Heart right ventricle (tissue), 16 donors: ENCODE measurements at places on chromosomes 4 and X. TPM values are rescaled to one million over a fixed set of nuclear protein-coding genes. Genes with fewer than 3 reads are reported as not detected.

DNA sequence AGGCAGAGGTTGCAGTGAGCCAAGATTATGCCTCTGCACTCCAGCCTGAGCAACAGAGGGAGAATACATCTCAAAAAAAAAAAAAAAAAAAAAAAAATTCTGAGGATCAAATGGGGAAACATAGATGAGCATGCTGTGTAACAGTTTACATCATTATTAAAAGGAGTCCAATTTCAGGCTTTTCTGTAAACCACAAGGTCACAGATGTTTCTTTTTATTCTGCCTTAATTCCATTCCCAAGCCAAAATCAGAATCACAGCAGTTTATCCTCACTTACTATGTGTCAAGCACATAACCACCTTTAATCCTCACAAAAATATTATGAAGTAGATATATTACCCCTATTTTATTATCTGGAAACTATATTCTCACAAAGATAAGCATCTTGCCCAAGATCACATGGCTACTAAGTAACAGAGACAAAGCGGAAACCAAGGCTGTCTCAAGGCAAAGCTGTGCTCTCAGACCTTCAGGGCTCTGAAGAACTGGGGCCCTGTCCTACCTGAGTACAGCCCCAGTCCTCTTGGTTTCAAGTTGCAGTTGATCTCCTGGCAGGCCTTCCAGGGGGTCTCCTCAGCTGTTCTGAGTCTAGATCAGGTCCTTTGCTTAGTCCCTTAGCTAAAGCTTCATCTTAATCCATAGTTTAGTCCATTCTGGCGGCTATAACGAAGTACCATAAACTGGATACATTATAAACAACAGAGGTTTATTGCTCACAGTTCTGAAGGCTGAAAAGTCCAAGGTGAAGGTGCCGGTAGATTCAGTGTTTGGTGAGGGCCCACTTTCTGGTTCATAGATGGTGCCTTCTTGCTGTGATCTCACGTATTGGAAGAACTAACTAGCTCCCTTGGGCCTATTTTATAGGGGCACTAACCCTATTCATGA is 141.3 kb downstream of the PALLD start:
- peaks cover 71% of the 10 kb centered on the region for H3K4me1 ChIP-seq
- H3K4me3 ChIP-seq, result no peak overlapping the region
- H3K27ac ChIP-seq, result no peak overlapping the region
- H3K36me3 ChIP-seq, result no peaks in the 10 kb centered on the region
- H3K27me3 ChIP-seq, result no peaks in the 10 kb centered on the region

- H3K4me1 ChIP-seq, result no peaks in the 10 kb centered on the region
- no peak overlapping the region for H3K27ac ChIP-seq
- DNase-seq, result no peak
Measured at GRCh38 chrX:45765767-45766166, 565.1 kb upstream of the DIPK2B start.

GRCh38 chr4:95377366-95377900 is 171.3 kb downstream of the UNC5C start:
- no peak overlapping the region for H3K4me3 ChIP-seq
- H3K4me1 ChIP-seq, result no peaks in the 10 kb centered on the region
- H3K27ac ChIP-seq, result no peak overlapping the region
- H3K27me3 ChIP-seq, result no peaks in the 10 kb centered on the region
- H3K36me3 ChIP-seq, result no peaks in the 10 kb centered on the region

DNA sequence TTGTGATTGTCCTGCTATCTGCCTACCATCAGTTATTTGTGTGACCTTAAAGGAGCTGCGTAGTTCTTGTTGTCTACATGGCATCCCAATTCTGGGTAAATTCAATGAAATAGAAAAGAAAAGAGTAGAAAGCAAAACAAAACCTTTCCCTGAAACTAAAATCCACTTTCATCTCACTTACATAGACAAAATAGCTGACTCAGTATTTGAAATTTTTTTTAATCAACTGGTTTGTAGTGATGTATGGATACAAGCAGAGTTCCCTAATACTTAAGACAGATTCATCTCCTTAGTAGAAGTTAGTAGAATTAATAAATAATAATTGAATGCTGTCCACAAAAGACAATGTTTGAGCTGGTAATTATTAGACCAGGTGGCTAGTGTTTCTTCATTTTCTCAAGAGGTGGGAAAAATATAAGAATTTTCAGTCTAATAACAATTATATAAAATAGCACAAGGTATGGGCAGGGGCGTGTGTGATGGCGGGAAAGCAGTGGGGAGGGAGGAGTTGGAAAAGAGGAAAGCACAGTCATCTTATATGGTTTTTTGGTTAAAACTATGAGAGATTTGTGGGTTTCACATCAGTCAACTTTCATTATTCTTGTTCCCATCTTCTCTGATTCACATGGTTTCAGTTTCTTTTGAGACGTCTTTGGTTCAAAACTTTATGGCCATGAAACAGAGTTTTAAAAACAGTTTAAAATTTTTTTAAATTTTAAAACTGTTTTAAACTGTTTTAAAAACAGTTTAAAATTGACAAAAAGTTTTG is 275.2 kb downstream of the SPRY1 start:
- H3K27ac ChIP-seq, result no peak overlapping the region
- H3K4me1 ChIP-seq, result peaks cover 1% of the 10 kb centered on the region
- DNase-seq, result no peak
- no peaks in the 10 kb centered on the region for H3K36me3 ChIP-seq

DNA sequence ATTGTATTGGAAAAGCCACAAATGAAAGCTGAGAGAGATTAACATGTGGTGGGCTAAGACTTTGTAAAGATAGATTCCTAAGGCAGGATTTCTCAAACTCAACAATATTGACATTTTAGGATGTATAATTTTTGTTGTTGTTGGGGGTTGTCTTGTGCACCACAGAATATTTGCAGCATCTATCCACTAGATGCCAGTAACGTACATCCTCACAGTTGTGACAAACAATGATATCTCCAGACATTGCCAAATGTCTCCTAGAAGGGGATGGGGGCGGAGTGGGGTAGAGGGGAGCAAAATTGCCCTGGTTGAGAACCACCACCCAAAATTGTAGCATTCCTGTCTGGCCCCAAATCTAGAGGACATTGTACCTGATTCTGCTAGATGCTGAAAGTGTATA is 14.7 kb upstream of the CBR4 start:
- no peaks in the 10 kb centered on the region for H3K36me3 ChIP-seq
- no peaks in the 10 kb centered on the region for H3K27me3 ChIP-seq
- no peak overlapping the region for H3K27ac ChIP-seq
- DNase-seq, result peak; percentile 34
- no peaks in the 10 kb centered on the region for H3K4me1 ChIP-seq
- no peak overlapping the region for H3K4me3 ChIP-seq

DNA sequence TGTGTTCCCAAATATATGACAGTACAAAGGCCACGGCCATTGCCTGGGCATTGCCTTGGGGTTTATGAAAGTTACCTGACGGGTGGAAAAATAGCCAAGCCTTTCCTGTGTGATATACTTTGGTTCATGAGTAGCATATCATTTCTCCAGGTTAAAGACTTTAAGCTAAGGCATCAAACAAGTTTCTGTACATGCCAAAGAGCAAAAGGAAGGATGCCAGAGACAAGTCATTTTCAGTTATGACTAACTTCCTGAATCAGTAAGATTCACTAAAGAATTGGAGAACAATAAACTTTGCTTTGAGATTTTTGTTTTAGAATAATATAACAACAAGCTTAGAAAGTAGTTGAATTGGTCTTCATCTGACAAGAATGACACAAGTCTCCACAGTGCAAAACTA is 9.7 kb upstream of the GUF1 start:
- H3K36me3 ChIP-seq, result no peaks in the 10 kb centered on the region
- no peak for DNase-seq
- no peak overlapping the region for H3K4me3 ChIP-seq
- H3K27me3 ChIP-seq, result no peaks in the 10 kb centered on the region
- H3K4me1 ChIP-seq, result no peaks in the 10 kb centered on the region

DNA sequence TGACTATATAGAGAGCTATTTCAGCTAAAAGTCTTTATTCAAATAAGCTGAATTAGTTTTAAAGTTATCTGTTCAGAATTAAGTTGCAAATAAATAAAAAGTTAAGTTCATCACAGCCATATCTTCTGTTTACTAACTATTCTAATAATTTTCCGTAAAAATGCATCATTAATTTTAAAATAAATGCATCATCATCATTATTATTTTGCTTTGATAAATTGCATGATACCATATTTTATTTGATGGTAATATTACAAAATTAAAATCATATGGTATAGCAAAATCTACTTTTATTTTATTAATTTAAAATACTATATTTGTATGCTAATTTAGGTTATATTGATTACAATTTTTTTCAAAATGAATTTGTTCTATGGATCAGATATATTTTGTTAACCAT is 357.3 kb upstream of the NDST4 start:
- H3K4me1 ChIP-seq, result no peaks in the 10 kb centered on the region
- H3K36me3 ChIP-seq, result no peaks in the 10 kb centered on the region
- DNase-seq, result no peak

- H3K36me3 ChIP-seq, result no peaks in the 10 kb centered on the region
- no peaks in the 10 kb centered on the region for H3K27me3 ChIP-seq
- DNase-seq, result no peak
- H3K4me3 ChIP-seq, result peak overlapping the region; percentile 1
Measured at GRCh38 chr4:142817442-142817841, 28.7 kb downstream of the INPP4B start.

Gene EFHC2
- total RNA-seq, result 11.1 TPM

Gene MAGEA8
- not detected for total RNA-seq
